ENCODE measurements at places on chromosomes 3 and 15.

GRCh38 chr3:141789281-141789680 is 26.1 kb downstream of the GRK7 start:
- DNase-seq: no peak

GRCh38 chr3:63287610-63288009 is 9.5 kb downstream of the SYNPR start:
- no peak for DNase-seq

GRCh38 chr3:78183906-78184599 is 1144.2 kb downstream of the ROBO2 start:
- DNase-seq: no peak

GRCh38 chr15:101434032-101434920 is 55.2 kb downstream of the PCSK6 start:
- DNase-seq: no peak

DNA sequence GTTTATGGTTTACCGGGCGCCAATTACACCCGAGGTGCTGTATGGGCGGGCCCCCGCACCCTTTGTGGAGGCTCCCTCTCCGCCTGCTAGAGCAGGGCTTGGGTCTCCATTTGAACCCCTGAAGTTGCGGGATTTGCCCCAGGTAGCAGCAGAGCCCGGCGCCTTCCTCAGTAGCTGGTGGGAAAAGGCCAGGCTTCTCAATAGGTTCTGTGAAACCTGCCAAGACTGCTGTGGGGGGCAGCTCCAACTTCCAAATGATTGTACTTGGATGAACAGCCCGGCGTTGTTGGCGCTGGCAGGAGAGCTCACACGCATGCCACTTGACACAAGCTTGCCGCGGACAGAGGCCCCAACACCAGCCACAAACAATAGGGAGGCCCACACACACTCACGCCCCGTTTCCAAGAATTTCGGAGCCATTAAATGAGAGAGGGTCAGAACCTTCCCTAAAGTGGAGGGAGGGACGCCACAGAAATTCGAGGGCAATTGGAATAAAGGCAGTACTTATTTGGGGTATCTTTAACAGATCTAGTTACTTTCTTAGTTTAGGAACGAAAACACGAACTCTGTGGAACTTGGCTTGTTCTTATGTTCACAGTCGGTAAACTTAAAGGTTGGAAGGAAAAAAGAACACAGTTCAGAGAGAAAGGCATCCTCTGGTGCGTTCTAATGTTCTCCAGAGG is 1.4 kb downstream of the EPHB3 start:
- no peak for DNase-seq

- no peak for DNase-seq
These were observed 478.7 kb downstream of the FHIT start for GRCh38 chr3:60772584-60772983.

GRCh38 chr15:28944286-28944685 is 58.5 kb downstream of the APBA2 start:
- no peak for DNase-seq

DNA sequence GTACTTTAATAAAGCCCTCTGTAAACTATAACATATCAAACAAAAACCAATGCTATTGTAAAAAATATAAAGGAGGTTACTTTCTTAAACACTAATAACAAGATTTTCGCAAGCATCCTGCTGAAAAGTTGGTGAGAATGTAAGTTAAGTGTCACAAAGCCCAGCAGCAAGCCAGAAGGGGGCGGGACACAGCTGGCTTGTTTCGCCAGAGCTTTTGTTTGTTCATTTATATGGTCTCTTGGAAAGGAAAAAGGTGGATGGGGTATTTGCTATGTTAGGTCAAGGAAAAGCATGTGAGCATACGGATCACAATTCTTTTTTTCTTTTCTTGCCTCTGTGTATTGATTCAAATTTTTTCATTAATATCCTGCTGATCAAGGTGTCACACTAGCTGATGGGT is 59.9 kb downstream of the HACD2 start:
- DNase-seq: no peak

GRCh38 chr3:158847885-158848284 is 46.0 kb downstream of the MFSD1 start:
- no peak for DNase-seq

- peak; percentile 75 for DNase-seq
These were observed 20.4 kb upstream of the PLXND1 start for GRCh38 chr3:129626744-129627349.

DNA sequence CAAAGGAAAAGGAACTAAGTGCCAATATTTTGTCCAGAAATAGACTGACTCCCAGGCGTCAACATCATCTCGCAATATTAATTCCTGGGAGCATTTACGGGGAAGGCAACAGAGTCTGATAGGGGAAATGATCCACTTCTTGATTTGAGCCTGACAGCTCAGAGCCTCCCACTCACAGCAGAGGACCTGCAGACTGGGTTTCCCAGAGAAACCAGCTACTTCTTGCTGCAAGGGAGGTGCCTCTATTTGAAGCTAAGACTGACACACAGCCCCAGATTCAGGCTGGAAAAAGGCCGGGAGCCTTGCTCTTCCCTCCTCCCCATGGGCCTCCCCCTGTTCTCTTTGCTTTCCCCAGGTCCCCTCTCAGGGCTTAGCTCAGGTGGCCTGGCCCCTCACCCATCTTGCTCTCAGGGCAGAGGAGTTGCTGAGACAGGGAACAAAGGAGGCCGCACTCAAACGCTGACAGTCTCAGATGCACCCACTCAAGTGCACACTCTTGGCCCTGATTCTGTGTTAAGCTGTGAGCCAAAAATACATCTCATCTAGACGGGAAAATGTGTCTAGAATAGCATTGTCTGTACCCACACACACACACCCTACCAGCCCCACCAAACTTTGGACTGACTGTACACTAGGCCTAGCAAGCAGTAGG is 49.8 kb upstream of the DCLK3 start:
- DNase-seq: no peak

DNA sequence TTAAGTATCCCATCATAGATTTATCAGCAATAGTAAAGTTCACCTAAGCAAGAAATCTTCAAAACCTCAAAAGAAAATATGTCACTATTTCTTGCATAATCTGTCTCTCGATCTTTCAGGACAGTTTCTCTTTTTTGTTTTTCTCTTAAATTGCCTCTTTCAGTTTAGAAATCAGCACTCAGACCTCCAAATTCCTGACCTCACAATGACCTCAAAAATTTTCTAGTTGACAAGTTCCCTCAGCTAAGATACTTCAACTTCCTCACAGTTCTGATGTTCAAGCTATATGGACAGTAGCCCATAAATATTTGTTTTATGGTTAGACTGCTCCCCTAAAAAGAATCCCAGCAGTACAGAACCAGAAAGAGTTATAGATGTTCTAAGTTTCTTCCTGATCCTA is 24.1 kb downstream of the SLC24A5 start:
- DNase-seq: no peak

All from NCI-H1694 (cell line).